GM18507 (cell line): ENCODE measurements at places on chromosomes 12 and 14.

DNA sequence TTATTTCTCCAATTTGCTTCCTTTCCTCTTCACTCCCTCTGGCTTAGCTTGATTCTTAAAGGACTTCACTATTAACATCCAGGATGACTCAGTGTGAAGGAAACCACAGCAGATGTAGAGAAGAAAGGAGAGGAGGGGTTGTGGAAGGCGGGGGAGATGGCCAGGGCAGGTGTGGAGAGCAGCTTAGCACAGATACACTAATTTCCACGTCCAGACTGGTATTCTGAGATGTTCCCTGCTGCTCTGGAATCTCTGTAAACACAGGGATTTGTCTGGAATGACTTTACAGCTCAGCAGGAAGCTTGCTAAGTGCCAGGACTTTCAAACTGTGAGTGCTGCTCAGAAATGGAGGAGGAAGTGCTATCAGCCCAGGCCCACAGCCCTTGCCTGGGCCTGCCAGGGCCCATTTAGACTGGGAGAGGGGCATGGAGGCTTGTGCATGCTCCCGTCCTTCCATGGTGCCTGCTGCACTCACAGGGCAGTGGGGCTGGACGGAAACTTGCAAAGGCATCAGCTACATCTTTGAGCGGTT is 202.5 kb upstream of the DDHD1 start:
- DNase-seq = no peak

GRCh38 chr14:104964546-104964945 is 13.6 kb downstream of the AHNAK2 start:
- no peak for DNase-seq

- no peak for DNase-seq
Observed at GRCh38 chr12:57892232-57892972, 45.9 kb upstream of the CTDSP2 start.

DNA sequence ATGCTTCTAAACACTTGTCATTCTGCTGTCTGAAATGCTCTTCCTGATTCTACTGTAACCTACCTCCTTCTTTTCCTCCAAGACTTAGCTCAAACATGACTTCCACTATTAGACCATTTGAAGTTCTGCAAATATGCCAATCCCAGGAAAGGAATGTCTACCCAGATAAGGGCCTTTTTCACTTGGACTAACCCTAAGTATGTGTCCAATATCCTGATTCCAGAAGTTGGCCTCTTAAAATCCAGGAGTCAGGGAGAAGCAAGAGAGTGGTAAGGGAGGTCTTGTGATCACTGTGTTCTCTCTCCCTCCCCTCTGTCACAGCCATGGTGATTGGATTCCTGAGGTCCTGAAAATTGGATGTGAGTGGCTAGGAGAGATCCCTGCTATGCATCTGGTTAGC is 30.2 kb downstream of the ADCY6 start:
- DNase-seq = no peak

- DNase-seq = no peak
Observed at GRCh38 chr12:95784915-95785314, 5.6 kb downstream of the NTN4 start.
